ENCODE measurements at places on chromosomes 5 and 9.

DNA sequence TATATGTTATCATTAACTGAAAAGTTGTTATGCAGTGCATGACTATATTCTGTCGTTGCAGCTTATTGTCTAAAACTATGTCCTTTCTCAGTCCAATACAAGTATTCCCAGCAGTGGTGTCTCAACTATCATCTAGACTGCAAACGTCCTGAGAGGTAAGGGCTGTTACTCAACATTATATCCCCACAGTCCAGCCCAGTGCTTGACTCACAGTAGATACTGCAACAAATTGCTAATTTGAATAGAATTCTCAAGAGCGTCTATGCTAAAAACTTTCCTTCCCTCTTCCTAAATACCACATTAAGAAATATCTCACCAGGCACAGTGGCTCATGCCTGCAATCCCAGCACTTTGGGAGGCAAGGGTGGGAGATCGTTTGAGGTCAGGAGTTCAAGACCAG is 37.7 kb upstream of the PCSK5 start:
- DNase-seq, result no peak

- no peak for DNase-seq
These were observed 9.9 kb downstream of the TMEM232 start for GRCh38 chr5:110716247-110717245.

DNA sequence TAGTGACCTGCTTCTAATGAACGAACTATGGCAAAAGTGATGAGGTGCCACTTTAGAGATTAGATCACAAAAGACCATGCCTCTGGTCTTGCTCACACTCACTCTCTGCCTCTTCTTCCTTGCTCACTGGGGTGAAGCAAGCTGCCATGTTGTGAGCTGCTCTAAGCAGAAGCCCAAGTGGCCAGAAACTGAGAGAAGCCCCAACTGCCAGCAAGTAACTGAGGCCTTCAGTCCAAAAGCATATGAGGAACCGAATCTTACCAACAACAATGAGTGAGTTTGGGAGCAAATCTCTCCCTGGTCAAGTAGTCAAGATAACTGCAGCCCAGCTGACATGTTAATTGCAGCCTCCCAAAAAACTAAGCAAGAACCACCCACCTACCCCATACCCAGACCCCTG is 126.0 kb upstream of the ACO1 start:
- no peak for DNase-seq

DNA sequence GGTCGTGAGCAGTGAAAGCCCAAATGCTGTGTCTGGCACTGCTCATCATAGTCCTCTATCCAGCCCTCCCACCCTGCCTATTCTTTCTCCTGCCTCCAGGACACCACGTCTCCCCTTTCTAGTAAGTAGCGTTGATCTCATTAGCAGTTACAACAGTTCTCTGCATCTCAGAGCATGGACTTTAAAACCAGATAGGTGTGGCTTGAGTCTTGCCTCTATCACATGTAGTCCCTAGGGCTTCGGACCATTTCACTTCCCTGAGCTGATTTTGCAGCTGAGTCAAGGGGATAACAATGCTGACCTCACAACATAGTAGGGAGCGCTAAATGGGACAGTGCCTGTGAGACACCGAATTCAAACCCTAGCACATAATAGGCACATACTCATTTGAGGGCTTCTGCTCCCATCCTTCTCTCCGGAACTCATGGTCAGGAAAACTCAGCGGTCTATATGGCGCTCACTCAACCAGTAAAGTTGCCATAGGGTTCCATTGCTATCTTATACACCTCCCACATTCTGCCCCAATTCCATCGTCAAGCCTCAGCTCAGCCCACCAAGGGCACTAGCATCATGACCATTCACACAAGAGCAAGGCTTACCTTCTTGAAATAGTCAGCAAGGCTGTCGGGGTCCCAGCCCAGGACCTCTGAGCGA is 515 bp downstream of the LCP2 start:
- peak; percentile 61 for DNase-seq

DNA sequence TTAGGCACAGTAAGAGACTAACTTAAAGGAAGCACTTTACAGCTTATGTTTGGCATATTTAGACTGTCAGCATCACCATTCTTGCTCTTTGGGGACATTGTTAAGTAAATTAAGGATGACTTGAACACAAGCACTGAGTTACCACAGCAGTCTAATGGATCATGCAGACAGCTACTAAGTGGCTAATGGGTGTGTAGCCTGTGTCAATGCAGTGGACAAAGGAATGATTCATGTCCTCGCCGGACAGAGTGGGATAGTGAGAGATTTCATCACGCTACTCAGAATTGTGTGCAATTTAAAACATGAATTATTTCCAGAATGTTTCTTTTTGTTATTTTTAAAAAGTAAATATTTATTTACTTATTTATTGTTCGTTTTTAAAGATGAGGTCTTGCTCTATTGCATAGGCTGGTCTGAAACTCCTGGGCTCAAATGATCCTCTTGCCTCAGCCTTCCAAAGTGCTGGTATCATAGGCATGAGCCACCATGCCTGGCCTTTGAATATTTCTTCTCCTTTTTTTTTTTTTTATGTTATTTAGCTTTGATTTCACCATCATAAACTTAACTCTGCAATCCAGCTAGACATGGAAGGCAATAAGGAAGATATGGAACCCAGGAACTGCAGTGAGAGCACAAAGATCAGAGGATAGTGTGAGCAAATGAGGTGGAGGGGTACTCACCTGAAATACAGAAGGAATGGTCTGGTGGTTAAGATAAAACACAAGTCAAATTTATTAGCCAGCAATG is 53.0 kb upstream of the KLF4 start:
- no peak for DNase-seq

- DNase-seq, result no peak
These were observed 68.2 kb downstream of the PHF2 start for GRCh38 chr9:93644397-93645088.

Data from GM12865 (cell line).